ENCODE measurements at places on chromosomes 12 and 14.

GRCh38 chr14:31200702-31200990, 6.9 kb downstream of the HECTD1 start:
- no peak for DNase-seq

DNA sequence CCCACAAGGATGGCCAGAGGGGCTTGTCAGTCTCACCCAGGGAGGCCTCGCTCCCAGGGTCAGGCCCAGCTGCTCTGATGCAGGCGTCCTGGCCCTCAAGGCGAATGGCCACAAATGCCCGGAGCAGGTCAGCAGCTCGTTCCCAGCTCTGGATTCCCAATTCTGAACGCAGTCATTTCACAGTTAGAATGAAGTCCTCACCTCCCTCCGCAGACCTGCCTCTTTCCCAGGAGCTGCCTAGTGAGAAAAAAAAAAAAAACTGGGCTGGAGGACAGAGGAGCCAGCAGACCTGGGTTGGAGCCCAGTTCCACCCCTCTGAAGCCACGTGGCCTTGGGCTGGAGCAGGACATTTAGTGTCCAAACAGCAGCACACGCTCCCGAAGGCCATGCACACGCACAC, 62.2 kb upstream of the DIO3 start:
- DNase-seq: no peak

- no peak for DNase-seq
These were observed 316.5 kb upstream of the OR4E1 start for GRCh38 chr14:21990116-21990515.

GRCh38 chr12:107761502-107761904, 566 bp upstream of the PRDM4 start:
- DNase-seq: no peak

DNA sequence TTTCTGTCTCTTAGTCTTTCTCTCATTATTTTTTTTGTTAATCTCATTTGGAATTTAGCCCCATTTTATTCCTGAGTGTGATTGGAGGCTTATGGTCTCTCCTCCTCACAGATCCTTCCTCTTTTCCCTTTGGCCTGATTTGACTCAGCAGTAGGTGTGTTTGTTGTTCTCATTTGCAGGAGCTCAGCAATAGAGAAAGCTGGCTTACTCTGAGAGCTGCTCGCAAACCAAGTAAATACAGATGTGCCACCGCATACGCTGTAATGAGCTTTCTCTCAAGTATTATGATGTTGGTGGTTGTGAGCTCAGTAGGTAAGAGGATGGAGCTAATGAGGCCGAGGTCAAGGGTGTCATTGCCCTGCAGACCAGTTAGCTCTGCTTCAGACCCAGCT, 206.5 kb downstream of the ETV6 start:
- no peak for DNase-seq

DNA sequence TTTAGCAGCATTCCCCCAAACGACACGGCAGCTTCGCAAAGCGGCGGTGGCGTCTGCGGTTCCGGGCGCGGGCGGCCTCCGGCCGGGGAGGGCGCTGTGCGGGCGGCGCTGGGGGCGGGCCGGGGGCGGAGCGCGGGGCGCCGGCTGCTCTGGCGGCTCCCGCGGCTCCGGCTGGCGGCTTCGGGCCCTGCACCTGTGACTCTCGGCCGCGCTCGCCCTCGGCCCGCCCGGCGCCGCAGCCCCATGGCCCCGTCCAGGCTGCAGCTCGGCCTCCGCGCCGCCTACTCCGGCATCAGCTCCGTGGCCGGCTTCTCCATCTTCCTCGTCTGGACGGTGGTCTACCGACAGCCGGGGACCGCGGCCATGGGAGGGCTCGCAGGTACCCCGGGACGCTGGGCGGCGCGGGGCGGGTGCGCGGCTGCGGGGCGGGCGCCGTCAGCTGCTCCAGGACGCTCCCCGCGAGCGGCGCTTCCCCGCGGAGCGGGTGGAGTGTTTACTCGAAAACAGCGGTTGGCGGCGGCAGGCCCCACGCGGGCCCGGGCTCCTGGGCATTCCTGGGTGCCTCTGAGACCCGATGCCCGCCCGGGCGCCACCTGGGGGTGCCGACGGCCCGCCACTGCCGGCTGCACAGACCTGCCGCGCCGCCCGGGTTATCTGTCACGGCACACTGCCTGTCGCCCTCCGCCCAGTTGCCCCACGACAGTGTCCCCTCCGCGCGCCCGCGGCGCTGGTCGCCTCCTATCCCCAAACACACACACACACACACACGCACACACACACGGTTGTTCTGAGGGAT, at the start of gene SLC48A1:
TSS of gene SLC48A1 (plus strand) at position 177 of the 796 bp plus-strand sequence. CDS start at position 244, 67 bp downstream.
- DNase-seq: peak; percentile 84

DNA sequence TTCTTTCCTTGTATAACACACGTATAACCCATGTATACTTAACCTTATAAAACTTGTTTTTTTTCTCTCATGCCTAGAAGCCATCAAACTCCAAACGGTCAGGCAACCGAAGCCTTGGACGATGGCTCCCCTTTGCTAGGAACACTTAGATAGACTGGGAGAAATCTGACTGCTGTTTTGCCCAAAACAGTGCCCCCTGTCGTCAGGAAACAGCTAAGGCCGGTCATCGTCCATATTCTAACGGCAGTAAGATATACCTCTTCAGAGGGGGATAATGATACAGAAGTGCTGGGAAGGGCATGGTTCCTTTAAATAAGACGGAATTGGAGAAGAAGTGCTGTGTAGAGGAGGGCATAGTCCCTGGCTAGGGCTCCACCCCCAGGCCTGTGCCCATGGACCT, 130.5 kb downstream of the SLC41A2 start:
- no peak for DNase-seq

DNA sequence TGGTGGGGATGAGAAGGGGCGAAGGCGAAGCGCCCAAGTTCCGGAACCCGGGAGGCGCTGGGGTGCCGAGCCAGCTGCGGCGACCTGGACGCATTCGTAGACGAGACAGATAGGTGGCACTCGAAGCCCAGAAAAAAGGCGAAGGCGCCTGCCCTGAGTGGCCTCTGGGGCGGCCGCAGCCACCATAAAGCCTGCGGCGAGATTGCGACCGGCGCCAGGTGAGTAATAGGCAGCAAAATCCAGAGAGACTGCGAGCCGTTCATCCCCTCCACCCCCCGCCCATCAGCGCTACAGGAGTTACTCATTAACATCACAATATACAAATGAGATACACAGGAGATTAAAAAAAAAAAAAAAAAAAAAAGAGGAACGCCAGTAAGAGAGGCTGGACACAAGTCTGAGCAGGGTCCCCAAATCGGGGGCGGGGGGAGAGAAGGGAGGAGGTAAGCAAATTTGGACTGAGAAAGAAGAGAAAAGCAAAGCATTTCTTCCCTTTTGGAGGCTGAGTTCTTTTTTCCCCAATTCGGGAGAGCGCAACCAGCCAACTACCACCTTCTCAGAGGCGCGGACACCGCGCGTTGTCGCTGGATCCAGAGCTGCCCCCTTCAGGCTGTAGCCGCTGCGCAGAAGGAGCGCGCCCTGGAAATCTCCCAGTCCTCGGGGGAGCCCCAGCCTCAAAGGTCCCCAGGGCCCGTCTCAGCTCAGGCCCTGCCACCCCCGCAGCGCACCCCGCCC, 15.7 kb downstream of the TBX3 start:
- no peak for DNase-seq

DNA sequence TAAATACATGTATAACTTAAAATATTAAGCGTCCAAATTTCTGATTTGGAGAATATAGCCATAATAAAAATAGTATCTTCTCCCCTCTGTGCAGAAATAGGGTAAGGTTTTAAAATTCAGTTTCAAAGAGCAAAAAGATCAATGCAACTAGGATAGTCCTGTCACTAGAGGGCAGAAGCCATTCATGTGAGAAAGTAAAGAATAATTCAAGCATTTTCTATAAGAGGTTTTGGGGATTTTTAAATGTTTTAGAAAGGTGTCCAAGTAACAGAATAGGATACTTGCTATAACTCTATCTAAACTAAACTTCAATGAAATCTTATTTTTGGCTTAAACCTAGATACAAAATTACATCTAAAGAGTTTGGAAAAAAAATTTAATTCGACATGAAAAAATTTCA, 50.3 kb downstream of the ADAMTS20 start:
- DNase-seq: no peak

- no peak for DNase-seq
These were observed 26.1 kb upstream of the GZMB start for GRCh38 chr14:24659916-24660570.

GRCh38 chr12:100329800-100330199, 27.1 kb upstream of the SLC17A8 start:
- no peak for DNase-seq

GRCh38 chr14:25116607-25117006, 66.7 kb upstream of the STXBP6 start:
- no peak for DNase-seq

- no peak for DNase-seq
These were observed 951.4 kb downstream of the VRK1 start for GRCh38 chr14:97748616-97749015.

DNA sequence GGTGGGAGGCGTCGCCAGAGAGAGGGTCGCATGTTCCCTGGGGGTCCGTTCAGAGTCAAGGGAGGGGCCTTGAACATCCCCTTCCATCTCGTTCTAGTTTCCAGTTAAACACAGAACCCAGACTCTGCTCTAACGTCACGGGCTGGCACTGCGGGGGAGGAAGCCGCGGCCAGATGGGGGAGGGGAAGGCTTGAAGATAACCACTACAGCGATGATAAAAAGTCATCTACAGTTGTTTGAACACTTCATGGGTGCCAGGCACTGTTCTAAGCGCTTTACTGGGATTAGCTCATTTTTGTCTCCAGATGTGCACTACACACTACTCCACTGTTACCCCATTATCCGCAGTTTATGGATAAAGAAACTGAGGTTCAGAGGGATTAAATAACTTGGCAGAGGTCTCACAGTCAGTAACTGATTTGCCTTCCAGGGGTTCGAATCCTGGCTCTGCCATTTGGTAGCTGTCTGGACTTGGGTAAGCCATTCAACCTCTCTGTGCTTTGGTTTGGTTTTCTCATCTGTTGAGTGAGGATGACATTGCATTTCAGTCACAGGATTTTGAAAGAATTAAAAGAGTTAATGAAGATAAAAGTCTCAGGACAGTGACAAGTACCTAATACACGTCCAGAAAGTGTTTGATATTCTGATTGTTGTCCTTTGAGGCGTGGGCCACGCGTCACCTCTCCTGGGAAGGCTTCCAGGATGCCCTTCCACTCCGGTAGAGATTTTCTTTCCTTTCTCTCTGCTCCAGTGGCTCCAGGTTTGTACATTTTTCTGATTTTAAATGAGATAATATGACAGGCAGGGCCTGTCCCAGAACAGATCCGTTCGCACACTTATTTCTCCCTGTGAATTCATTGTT, 798 bp upstream of the RASAL1 start:
- peak; percentile 71 for DNase-seq

- DNase-seq: peak; percentile 49
These were observed 6.8 kb upstream of the CHD4 start for GRCh38 chr12:6613776-6614512.

- no peak for DNase-seq
These were observed 25.4 kb downstream of the SRRM4 start for GRCh38 chr12:119006746-119007145.

- DNase-seq: no peak
These were observed 175.9 kb downstream of the TRHDE start for GRCh38 chr12:72448089-72448488.

DNA sequence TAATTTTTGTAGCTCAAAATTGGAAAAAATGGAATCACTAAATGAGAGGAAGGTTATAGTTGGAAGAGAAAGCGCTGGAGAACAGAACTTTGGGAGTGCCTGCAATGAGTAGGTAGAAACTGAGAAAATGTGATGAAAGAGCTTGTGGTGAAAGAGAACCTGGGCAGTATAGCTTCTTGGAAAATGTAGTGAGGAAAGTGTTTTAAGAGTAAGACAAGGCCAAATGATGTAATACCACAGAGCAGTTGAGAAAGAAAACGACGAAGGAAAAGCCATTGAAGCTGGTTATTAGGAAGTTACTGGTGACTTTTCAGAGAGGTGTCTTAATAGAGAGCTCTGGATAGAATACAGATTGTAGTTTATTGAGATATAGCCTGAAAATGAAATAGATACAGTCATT, 255.3 kb downstream of the AEBP2 start:
- no peak for DNase-seq

- DNase-seq: no peak
These were observed 120.6 kb upstream of the CDKN3 start for GRCh38 chr14:54275997-54276725.

GRCh38 chr14:100896369-100897060, 7.0 kb downstream of the RTL1 start:
- no peak for DNase-seq

GRCh38 chr12:132834181-132834711, 5.6 kb upstream of the GOLGA3 start:
- DNase-seq: no peak

DNA sequence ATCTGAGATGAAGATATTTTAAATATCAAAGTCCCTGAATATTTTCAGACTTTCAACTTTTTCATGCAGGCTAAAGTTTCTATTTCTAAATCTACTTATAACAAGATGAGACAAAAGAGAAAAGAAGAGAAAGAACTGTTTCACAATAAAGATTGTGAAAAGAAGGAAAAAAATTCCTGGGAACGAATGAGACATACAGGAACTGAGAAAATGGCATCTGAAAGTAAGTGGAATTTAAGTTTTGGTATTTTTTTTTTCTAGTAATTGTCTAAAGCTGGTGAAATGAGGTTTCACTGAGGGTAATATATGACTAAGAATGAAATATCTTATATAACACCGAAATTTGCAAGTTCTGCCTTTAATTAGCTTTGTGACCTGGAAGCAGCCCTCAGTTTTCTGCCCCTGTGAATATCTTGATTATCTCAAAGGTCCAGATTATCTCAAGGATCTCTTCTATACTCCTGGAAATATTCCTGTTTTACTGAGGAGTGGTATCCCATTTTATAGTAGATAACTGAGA, 55.7 kb upstream of the PRPF39 start:
- DNase-seq: no peak

- DNase-seq: no peak
These were observed 19.5 kb downstream of the PTGDR start for GRCh38 chr14:52286661-52287649.

DNA sequence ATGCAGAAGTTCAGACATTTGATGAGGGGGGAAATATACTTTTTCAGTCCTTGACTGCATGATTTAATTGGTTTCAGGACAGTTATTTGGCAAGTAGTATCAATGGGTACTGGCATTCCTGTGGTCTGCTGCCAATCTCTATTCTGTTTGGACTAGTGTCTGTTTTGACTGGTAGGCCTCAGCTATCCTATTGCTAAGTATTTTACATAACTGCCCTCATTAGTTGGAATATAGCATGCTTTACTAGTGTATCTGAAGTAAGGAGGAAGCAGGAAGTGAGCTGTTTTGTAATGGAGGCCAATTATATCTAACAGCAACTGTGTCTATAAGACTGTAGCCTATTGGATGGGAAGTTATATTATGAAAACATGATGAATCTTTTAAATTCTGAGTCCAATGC, 104.3 kb downstream of the FLRT2 start:
- no peak for DNase-seq

DNA sequence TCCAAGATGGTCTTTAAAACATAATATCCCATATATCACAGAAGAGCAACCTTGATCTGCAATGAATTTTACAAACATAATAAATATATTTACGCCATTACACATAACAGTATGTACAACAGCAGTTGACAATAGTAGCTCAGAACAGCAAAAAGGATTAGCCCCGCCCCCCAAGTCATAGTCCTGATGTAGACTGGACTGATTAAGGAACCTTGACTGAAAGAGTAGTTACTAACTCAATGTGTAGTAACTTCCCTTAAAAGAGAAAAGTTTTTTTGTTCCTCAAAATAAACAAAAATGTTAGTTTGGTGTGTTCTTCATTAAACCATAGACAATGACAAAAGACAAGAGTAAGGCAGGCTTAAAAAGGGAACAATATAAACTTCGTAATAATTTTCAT, 44.5 kb downstream of the GTF2A1 start:
- DNase-seq: no peak

- no peak for DNase-seq
These were observed 149.1 kb upstream of the FOXN3 start for GRCh38 chr14:89566180-89566579.

- no peak for DNase-seq
These were observed 27.7 kb downstream of the TPCN1 start for GRCh38 chr12:113248842-113249435.

All from activated T-cell treated with anti-CD3 and anti-CD28 coated beads, Interleukin-2, amount 50 U/mL, for 24 hours (primary cell).